ENCODE measurements at places on chromosomes 6 and 20. TPM values are rescaled to one million over a fixed set of nuclear protein-coding genes. Genes with fewer than 3 reads are reported as not detected.

GRCh38 chr6:145656128-145656527 is 79.2 kb downstream of the EPM2A start:
- no peak for DNase-seq

DNA sequence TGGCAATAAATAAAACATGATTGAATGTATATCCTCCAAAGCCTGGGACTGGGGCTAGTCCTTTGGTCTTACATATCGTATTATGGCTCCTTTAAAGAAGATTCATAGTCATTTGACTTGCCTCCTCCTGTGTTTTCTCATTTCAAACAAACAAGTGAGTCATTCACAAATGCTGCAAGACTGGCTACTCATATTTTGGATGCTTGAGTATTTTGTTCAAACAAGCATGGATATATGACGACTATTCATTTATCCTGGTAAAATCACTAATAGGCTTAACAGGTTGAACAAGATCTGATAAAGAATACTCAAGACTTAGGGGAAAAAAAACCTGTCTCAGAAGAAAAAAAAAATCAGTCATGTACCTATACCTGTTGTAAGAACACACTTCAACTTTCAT is 111.1 kb upstream of the CCDC28A start:
- no peak for DNase-seq

DNA sequence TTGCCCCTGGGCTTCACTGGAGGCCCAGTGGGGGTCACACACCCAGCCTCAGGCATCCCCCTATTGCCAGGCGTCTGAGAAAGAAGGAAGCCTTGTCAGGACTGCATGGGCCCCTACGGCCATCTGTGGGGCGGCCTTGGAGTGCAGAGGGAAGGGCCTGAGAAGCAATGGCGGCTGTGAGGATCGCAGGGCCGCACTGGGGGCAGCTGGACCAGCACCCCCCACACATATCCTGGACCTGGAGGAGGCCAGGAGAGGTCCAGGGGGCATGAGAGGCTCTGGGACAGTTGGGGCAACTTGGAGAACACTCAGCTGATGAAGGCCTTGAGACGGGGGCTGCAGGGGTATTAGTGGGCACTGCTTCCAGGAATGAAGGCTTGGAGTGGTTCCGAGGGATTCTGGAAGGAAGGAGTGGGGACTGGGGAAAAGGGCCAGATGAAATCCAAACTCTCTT is 16.5 kb downstream of the MDFI start:
- DNase-seq: peak; percentile 9

The SCAF8 gene
- 43.0 TPM for total RNA-seq

DNA sequence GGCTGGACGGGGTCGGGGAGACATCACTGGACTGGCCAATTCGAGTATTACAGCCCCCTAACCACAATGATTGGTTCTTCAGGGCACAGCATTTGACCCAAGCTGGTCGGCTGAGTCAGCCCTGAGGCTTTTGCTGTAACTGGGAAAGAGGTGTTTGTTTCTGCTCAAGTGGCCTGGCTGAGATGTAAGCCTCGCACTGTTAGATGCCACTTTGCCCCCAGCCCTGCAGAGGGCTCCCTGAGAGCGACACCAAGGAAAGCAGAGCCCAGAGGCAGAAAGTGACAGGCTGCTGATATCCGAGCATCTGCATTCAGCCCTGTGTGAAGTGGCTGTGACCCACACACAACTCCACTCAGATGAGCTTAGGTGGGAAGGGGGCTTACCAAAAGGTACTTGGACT is 19.4 kb downstream of the ERGIC3 start:
- DNase-seq: no peak

The RREB1 gene
- 34.2 TPM for total RNA-seq

GRCh38 chr6:10418862-10419748 is 4.2 kb upstream of the TFAP2A start:
- no peak for DNase-seq

DNA sequence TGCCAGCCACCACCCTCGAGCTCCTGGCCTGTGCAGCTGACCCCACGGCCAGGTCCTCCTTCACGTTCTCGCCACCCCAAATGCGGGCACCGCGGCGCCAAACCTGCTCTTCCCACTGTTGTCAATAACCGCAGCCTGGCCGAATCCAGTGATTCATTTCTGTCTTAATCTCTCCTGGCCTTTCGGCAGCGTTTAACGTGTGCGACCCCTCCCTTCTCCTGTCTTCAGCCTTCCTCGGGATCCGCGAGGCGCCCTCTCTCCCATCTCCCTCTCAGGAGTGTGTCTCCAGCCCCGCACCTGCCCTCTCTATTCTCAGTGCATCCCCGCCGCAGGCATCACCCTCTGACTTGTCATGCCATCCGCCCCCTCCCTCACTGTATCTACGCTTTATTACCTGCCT is 91.4 kb downstream of the THBS2 start:
- DNase-seq: no peak

GRCh38 chr20:49483018-49483695 is 689 bp upstream of the KCNB1 start:
- no peak for DNase-seq

- DNase-seq: no peak
Measured at GRCh38 chr20:51531141-51531710, 11.3 kb downstream of the NFATC2 start.

The FAM209B gene
- 0.35 TPM for total RNA-seq

DNA sequence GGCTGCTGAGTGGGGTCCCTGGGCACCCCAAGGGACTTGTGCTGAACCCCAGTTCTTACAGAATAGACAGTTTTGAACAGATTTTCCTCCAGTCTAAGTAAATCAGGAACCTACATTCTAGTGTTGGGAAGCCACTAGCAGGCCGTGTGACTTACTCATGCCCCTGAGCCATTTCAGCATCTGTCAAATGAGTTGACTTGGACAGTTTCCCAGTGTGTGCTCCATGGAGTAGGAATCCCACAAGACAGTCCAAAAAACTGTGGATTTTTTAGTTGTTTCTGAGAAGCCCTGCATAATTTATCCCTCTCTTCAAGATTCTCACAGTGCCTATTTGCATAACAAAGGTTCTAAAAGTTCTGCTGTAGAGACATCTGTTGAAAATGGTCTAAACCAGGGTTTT is 2.1 kb downstream of the GABRR2 start:
- no peak for DNase-seq

The C6orf163 gene
- total RNA-seq: 1.6 TPM

DNA sequence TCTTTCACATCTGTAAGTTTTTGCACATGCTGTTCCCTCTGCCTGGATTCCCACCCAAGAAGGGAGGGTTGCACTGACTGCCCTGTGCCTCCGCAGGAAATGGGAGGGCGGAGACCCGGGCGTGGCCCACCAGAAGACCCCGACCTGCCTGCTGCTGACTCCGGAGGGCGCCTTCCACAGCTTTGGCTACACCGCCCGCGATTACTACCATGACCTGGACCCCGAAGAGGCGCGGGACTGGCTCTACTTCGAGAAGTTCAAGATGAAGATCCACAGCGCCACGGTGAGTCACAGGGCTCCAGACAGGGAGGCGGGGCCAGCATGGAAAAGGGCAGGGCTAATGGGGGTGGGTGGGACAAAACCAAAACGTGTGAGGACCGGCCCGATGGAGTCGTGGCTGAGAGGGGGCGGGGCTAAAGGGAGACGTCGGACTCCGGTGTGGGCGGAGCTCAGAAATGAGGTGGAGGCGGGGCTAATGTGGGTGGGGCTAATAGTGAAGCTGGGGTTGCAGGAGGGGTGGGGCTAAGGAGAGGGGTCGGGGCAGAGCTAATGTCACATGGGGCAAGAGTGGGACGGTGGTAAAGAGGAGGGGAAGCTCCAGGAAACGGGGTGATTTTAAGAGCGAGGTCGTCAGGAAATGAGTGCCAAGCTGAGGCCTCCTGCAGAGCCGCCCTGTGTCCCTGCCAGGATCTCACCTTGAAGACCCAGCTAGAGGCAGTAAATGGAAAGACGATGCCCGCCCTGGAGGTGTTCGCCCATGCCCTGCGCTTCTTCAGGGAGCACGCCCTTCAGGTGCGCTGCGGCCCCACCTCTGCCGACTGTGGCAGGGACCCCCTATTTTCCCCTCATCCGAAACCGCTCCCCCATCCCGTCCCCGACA is 12.6 kb downstream of the HSPA12B start:
- DNase-seq: peak; percentile 83
